ENCODE measurements at places on chromosomes 2 and 18.

DNA sequence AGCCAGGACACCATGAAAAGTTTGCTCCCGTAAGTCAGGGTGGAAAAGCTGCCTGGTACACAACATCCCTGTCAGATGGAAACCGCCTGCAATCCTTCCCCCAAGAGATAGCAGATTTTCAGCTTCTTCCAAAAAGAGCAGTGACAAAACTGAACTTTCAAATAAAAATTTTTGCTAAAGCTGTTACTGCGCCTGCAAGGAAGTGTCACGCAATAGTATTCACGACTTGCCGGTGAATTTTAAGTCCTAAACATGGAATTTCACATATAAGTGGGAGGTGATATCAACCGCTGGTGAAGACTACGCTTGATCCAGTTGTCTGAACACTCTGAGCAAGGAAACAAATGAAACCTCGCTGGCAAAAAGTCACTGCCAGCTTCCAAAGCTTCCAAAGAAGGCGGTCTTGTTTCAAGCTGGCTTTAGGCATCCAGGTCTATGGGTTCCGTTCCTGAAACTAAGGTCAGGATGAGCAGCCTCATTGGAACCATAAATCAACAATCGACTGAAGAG, 2.8 kb downstream of the COL6A3 start:
- DNase-seq = no peak

DNA sequence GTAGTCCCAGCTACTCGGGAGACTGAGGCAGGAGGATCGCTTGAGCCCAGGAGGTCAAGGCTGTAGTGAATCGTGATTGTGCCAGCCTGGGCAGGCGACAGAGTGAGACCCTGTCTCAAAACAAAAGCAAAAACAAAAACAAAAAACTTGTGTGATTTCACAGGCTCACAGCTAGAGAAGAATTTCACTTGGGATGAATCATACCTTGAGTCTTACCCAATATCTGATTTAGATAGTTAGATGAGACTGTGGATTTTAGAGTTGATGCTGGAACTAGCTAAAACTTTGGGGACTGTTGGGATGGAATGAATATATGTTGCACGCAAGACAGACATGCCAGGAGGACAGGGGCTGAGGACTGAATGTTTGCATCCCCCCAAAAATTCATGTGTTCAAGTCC, 4.4 kb downstream of the ANKRD29 start:
- no peak for DNase-seq

- no peak for DNase-seq
Measured at GRCh38 chr2:238580486-238580885, 153.8 kb downstream of the ASB1 start.

- DNase-seq = peak; percentile 30
Measured at GRCh38 chr2:25894135-25894830, 16.0 kb upstream of the ASXL2 start.

DNA sequence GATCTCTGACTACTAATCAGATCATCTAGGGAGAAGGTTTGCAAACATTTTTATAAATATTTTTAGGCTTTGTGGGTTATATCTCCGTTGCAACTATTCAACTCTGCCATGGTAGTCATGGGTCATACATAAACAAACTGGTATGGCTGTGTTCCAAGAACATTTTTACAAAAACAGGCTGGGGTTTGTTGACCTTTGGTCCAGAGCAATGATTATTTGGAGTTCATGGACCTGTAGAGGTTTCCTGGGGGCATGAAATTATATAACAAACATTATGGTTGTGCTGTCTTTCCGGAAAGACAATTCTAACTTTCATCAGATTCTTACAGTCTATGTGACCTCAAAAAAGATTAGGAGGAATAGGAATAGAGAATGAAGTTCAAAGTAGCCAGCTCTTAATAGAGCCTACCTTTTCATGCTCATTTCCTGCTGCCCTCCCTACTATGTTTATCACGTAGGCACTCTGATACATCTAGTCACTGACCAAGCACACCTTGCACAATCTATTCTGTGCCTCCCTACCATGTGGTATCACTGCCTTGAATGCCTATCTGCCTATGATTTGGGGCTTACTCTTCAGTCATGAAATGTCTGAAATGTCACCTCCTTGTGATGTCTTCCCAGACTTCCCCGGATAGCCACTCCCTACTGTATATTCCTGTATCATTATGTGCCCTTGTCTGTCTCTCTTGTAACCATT, 102.4 kb upstream of the SCN1A start:
- no peak for DNase-seq

DNA sequence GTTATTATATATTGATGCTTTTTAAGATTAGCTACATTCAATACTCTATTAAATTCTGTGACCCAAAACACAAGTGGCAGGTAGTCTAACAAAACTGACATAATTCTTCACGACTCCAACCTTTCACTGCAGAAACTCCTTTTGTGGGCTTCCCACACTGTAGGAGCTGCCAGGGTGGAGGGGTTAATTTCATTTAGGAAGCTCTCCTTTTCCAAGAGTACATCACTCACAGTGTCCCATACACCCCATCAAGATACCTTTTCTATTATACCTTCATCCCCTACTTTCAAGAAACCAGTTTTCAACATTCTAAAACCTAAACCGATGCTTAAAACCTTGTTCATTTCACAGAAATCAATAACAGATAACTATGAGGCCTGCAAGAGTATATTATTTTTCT, 825 bp downstream of the THUMPD2 start:
- DNase-seq = peak; percentile 4

GRCh38 chr2:95343429-95344214, 46.5 kb downstream of the KCNIP3 start:
- DNase-seq = no peak

DNA sequence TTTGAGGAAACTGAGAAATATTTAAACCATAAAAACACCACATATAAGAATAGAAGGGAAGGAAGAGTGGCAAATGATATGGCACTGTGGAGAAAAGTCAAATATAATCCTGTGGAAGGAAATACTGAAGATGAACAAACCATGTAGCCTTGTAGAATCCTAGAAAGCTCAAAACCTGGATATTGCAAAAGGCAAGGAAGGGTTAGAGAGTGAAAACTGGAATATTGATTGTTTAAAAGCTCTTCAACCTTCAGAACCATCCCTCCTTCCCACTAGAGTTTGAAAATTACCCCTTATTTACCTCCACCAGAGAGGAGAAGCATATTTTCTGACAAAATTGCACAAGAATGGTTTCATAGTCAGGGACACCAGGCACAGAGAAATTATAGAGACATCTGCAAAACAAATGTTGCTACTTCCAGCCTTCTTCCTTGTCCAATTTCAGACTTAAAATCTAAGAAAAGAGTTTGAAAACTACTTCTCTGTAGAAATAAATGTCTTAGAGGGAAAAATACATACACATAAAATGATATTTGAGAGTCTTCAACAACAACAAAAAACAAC, 48.0 kb downstream of the ANTXR1 start:
- DNase-seq = no peak

DNA sequence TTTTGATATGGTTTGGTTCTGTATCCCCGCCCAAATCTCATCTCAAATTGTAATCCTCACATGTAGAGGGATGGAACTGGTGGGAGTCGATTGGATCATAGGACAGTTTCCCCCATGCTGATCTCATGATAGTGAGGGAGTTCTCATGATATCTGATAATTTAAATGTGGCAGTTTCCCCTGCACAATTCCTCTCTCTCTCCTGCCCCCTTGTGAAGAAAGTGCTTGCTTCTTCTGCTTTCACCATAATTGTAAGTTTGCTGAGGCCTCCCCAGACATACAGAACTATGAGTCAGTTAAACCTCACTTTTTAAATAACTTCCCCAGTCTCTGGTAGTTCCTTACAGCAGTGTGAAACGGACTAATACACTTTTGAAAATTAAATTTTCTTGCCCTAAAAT, 12.3 kb upstream of the KCNJ3 start:
- DNase-seq = no peak

GRCh38 chr2:26685989-26686839, 6.3 kb upstream of the KCNK3 start:
- peak; percentile 55 for DNase-seq

GRCh38 chr2:204127238-204127637, 190.7 kb downstream of the ICOS start:
- no peak for DNase-seq

GRCh38 chr2:234033174-234033573, 17.3 kb upstream of the SPP2 start:
- no peak for DNase-seq

DNA sequence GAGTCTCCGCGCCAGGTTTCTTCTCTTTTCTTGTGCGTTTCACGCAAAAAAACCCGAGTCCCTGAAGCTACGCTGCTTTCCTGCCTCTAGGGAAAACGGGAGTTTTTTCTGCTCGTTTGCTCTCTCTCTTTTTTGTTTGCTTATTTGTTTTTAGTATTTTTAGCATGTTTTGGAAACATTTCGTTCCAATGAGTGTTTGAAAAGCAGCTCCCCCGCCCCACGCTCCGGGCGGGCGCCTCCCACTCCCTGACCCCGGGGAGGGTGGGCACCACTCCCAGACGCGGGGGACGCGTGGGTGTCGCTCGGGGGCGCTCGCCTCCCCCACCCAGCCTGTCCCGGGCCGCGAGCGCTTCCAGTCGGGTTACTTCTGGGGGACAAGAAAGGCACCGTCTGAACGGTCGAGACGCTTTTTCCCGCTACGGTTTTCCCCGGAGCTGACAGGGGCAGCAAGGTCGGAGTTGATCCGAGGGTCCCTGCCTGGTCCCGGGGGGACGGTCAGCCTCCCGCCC, 446 bp upstream of the EFHD1 start:
- DNase-seq = no peak

- no peak for DNase-seq
Measured at GRCh38 chr2:227146456-227146855, 17.5 kb downstream of the COL4A4 start.

DNA sequence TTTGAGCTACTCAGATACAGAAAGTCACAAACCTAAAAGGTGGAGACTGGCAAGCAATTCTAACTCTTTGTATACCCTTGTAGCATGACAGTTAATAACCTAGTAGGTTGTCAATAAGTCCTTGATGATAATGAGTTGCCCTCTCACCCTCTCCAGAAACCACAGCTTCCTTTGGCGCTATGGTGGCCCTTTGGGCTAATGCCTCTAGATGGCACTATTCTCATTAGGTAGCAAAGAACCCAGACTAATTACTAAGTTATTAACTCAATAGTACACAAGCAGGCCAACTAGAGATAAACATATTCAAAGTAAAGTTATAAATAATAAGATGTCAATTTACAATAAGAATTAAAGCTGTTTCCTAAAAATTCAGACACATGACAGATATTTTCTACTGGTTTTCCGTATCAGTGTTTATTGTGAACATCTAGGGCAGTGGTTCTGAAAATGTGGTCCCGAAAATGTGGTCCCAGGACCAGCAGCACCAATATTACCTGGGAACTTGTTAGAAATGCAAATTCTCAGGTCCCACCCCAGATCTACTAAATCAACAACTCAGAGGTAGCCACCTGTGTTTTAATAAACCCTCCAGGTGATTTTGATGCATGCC, 41.1 kb downstream of the LDAH start:
- DNase-seq = peak; percentile 21

GRCh38 chr2:172427990-172428831, 825 bp downstream of the ITGA6 start:
- peak; percentile 42 for DNase-seq

GRCh38 chr2:33791625-33792024, 192.5 kb upstream of the FAM98A start:
- DNase-seq = no peak

DNA sequence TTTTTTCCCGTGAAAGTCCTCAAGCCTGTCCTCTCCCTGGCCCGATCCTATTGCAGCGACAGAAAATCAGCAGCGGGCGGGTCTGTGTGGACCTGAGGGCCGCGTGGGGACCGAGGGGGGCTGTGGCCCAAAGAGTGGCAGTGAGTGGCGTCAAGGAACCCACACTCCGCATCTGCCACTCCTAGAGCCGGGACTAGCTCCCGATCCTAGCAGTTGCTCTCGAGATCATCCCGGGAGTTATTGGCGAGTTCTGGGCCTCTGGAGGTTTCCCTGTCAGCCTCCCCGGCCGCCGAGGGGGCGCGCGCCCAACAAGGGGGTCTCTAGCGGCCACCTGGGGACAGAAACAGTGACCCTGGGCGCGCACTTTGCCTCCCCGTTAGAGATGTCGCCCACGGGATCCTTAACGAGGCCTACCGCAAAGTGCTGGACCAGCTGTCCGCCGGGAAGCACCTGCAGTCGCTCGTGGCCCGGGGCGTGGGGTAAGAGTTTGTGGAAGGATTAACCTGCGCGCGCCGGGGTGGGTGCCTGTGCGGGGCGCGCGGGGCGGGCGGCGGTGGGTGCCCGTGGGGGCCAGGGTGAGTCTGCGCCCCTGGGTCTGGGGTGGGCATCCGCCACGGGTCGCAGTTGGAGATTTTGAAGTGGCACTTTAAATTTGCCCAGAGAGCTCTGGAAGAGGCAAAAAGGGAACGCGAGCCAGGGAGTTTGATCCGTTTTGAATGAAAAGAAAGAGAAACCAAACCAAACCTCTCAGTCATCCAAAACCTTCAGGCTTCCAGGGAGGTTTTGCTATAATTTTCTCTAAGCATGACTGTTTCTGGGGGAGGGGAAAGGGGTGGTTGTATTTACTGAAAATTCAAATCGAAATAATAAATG, 3.5 kb downstream of the ADCYAP1 start:
- peak; percentile 26 for DNase-seq

- peak; percentile 30 for DNase-seq
Measured at GRCh38 chr2:57720728-57721627, 325.6 kb upstream of the VRK2 start.

DNA sequence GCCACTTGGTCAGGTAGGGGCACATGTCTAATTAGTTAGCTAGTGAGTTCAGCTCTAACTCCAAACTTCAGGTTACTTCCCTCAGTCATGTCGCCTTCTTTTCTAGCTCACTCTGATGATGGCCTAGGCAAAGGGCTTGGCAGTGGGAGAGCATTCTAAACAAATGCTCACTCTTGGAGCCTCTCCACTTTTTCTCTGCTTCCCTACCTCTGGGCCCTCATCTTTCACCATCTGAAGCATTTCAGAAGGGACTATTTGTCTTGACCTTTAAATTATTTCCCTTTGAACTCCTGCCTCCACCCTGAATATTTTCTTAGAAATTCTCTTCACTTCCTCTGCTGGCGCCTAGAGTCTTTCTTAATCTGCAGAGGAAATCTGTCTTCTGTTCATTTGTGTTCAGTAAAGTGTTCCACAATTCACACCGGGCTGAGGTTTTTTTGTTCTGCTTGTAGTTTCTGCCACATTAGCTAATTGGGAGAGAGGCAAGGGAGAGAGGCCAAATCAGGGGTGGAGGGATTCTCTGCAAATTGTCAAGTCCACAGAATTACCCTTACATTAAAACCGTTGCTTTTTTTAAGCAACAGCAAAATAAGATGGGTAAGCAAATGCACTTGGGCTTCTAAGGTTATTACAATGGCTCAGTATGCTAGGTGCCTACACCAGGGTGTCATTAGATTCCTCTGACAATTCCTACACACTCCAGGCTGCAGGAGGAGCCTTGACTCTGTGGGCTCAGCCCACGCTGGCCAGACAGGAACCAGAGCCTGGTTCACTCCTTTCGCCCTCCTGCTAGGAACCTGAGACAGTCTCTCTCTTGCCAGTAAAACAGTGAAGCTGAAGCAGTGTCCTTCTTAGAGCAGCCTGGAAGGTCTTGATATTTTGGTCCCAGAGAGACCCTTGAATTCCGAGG, 5.5 kb downstream of the MSGN1 start:
- DNase-seq = no peak

- DNase-seq = no peak
Measured at GRCh38 chr2:48865704-48866103, 110.2 kb upstream of the LHCGR start.

Data from COR-L47 (cell line).